ENCODE measurements at places on chromosomes 11 and 22. TPM values are rescaled to one million over a fixed set of nuclear protein-coding genes. Genes with fewer than 3 reads are reported as not detected.

ISX gene
- not detected for total RNA-seq

PLAAT4 gene
- 68.3 TPM for total RNA-seq

INTS4 gene
- total RNA-seq, result 31.2 TPM

CRACR2B gene
- total RNA-seq, result 0.57 TPM

KLHDC7B gene
- total RNA-seq, result 6.0 TPM

UPK2 gene
- 0.05 TPM for total RNA-seq

NPTXR gene
- 0.28 TPM for total RNA-seq

CCDC81 gene
- 0.52 TPM for total RNA-seq

DNA sequence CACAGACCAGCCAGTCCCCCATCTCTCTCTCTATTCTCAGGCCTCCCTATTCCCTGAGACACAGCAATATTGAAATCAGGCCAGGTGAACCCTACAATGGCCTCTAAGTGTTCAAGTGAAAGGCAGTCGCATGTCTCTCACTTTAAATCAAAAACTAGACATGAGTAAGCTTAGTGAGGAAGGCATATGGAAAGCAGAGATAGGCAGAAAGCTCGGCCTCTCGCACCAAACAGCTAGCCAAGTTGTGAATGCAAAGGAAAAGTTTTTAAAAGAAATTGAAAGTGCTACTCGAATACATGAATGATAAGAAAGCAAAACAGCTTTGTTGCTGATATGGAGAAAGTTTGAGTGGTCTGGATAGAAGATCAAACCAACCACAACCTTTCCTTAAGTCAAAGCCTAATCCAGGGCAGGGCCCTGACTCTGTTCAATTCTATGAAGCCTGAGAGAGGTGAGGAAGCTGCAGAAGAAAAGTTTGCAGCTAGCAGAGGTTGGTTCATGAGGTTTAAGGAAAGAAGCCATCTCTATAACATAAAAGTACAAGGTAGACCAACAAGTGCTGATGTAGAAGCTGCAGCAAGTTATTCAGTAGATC lies 19.8 kb upstream of the MPZL2 start:
- DNase-seq, result no peak

DNA sequence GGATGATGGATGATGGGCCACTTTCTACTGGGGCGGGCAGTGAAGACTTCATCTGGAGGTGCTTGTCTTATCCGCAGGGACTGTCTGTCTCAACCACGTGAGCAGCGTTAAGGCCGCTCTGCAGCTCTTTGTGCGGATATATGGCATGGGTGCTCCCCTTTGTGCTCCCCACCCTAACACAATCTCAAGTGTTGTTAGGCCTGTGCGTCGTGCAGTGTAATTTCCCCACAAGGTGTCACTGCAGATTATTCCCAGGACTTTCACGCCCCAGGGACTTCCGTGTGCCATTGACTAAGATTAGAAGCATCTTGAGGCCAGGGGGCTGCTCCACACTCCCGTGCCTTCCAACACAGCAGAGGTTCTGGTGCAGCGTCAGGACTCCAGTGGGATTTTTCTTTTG lies 65.3 kb downstream of the TBC1D22A start:
- no peak for DNase-seq

DNA sequence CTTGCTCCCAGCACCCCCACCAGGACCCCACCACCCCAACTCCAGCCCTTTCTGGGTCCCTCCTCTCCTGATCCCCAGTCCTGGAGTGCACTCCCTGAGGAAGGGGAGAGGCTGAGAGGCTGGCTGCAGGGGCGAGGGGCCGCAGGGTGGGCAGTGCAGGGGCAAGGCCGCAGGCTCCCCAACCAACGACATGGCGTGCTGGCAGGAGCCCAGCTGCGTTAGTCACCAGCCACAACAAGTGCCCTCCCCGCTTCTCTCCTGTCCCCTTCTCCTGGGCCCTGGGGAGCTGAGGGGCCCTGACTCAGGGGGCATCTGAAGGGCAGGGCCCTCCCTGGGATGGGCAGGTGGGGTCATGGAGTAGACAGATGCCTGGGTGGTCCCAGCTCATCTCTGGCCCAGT lies 2.3 kb downstream of the CABP7 start:
- DNase-seq, result no peak

DNA sequence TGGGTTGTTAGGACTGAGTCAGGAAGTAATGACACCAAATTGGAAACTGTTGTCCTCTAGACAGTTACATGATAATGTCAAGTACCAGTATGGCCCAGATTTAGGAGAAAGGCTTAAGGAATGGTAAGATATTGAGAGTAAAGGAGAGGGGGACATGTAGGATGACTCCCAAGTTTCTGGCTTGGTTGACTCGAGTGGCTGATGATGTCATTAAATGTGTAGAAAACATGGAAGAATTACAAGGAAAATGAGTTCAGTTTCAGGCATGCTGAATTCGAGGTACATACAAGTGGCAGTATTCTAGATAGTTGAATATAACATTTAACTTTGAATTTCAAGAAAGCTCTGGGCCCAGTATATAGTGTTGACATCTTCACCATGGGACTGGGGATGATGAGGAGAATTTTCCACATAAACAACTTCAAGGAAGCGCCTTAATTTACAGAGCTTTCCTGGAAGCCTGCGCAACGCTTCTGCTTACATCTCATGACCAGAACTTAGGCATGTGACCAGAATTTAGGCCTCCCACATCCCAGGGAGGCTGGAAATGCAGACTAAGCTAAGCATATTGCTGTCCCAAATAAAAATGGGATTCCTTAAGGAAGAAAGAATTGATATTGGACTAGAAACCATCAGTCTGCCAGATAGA lies 3.8 kb downstream of the CFAP300 start:
- DNase-seq, result no peak

- no peak for DNase-seq
Measured at GRCh38 chr22:34842630-34843029, 223.3 kb upstream of the ISX start.

DNA sequence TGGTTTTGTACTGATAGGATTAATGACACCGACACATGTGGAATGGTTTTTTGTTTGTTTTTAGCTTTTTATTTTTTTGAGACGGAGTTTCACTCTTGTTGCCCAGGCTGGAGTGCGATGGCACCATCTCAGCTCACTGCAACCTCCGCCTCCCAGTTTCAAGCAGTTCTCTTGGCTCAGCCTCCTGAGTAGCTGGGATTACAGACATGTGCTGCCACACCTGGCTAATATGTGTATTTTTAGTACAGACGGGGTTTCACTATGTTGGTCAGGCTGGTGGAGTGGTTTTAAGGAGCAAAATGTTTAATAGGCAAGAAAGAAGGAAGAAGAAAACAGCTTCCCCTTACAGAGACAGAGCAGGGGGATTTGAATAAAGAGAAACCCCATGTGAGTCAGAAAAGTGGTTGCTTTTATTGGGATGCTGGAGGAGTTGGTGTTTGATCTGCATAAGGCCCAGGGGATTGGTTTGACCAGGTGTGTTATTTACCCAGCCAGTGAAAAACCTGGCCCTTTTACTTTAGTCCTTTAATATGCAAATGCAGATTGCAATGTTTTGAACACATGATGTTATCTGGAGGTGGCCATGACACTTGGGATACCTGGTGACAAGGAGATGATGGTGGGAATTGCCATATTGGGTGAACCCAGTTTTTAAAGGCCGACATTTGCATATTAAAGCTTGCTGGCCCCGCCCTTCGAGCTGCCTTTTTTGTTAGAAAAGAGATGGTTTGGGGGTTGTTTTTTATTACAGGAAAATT lies 24.3 kb downstream of the SUSD2 start:
- DNase-seq, result no peak

- DNase-seq, result no peak
Measured at GRCh38 chr11:8156877-8157276, 11.9 kb downstream of the RIC3 start.

- DNase-seq, result no peak
Measured at GRCh38 chr22:26804911-26805539, 147.6 kb downstream of the MIAT start.

DNA sequence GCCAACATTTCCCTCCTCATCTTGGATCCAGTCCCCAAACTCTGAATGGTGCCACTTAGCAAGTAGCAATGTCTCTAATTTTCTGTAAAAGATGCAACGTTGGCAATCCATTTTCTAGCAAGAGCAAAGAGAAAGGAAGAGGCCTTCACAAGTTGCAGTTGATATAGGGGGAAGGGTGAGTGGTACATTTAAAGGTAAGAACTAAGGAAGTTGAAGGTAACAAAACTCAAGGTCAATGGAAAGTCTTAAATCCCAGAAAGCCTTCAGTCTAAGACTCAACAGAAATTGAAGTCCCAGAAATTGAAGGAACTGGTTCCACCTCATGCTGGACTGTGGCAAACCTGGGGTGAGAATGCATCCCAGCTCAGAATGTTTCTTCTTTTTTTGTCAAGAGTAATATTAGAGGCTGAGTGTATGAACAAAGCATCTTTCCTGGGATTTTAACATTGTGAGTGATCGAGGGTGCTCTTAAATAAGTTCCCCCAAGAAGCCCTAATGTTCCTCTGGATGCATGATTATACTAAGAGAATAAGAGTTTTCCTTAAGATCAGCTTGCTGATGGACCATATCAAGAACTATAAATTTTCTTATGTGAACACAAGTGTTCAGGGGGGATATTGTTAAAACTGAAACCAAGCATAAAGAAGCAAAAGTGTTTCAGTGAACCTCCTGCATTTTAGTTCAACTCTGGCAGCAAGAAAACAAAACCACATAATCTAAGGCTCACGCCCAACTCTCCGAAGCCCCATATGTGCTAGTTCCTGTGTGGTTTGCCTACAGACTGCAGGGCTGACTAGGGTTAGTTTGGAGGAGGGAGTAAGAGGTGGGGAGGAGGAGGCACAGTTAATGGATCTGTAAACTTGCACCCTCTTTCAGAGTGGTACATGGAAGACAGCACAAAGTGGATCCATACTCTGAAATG lies at the start of gene GRAP2:
GRAP2 (plus strand) TSS at position 779 of the 922 bp plus-strand sequence. CDS start 46,023 bp downstream, outside the sequence.
- peak; percentile 82 for DNase-seq

- no peak for DNase-seq
Measured at GRCh38 chr11:47187723-47188122, 1.5 kb upstream of the PACSIN3 start.

GRCh38 chr11:33773404-33773986 lies 825 bp downstream of the FBXO3 start:
- peak; percentile 11 for DNase-seq

- no peak for DNase-seq
Measured at GRCh38 chr11:113449743-113450142, 25.5 kb downstream of the DRD2 start.

GRCh38 chr11:13354335-13354734 lies 76.7 kb downstream of the BMAL1 start:
- no peak for DNase-seq

DNA sequence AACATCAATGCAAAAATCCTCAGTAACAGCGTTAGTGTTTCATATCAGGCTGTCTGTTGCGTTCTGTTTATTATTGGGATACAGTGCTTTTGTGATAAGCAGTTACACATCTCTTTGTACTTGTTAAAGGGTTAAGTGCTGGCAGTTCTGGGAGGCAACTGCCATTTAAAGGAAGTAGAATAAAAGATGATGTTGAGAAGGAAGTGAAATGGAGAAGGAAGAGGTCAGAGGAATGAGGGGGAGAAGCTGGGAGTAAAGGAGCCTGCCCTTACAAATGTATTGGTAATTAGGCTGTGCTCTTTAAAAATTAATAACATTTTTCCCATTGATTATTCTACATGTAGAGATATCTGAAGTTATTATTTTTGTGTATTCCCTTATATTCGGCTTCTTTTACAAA lies 674.7 kb downstream of the NTM start:
- no peak for DNase-seq

DNA sequence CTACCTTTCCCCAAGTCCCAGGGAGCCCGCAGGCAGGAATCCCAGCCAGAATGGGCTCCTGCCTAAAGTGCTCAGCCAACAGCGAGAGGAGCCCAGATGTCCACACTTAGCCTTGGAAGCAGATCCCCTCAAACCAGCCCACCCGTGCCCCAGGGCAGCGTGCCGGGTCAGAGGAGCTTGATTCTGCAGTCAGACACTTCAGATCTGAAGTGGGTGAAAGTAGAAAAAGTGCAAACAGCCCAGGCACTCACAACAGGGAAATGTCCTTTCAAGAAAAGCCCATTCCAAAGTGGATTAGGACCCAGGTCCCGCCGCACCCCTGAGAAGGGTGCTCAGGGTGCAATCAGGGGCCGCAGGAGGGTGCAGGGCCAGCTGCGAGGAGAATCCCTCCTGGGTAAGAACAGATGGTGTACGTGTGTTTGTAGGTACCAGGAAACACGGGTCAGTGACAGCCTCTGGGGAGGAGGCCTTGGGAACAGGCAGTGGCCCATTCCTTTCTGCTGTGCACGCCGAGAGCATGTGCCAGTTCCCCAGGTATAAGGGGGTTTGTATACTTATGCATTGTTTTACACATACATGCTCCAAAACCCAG lies 17.7 kb downstream of the ELFN2 start:
- no peak for DNase-seq
